ENCODE measurements at places on chromosomes 2 and 18.

DNA sequence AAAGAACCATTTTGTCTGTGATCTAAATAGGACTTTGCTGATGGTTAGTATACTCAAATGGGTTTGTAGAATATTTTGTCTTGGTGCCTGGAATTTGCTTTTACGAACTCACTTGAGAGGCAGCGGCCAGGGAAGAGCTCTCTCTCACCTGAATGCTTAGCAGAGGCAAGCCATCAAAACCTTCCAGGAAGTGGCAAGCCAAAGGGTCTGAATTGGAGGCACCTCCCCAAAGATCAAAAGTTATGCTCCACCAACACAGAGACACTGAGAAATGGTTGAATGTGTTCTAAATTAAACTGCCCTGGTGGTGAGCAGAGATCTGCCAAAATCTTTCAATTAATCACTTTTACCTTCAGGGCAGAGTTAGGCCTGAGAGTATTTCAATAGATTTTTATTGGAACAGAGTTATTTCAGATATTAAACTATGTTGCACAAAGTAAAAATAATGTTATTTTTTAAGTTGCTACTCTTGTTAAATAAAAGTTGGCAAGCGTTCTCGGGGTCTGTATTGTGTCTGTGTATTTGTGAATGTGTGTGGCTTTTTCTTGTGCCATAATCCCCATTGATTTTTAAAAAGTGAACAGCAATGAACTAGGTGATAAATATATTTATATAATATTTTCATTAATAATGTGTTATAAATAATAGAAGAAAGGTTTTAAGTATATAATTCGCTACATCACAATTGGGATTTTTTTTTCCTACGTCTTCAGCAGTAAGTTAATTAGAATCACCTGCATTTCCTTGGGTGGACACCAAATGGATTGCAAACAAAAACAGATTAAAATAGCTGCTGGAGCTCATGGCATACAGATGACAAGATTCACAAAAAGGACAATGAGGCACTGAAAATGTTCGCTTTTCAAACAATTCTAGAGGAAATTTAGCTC, 416.1 kb downstream of the ARHGAP15 start:
- no peak for DNase-seq

- DNase-seq, result no peak
Observed at GRCh38 chr18:42937436-42937835, 178.0 kb downstream of the RIT2 start.

GRCh38 chr2:196555726-196556125, 83.8 kb upstream of the CCDC150 start:
- no peak for DNase-seq

- no peak for DNase-seq
Observed at GRCh38 chr2:215693193-215693998, 257.5 kb upstream of the FN1 start.

GRCh38 chr2:148560496-148560895, 84.1 kb upstream of the EPC2 start:
- no peak for DNase-seq

- no peak for DNase-seq
Observed at GRCh38 chr2:7033136-7033960, 116.1 kb downstream of the RNF144A start.

DNA sequence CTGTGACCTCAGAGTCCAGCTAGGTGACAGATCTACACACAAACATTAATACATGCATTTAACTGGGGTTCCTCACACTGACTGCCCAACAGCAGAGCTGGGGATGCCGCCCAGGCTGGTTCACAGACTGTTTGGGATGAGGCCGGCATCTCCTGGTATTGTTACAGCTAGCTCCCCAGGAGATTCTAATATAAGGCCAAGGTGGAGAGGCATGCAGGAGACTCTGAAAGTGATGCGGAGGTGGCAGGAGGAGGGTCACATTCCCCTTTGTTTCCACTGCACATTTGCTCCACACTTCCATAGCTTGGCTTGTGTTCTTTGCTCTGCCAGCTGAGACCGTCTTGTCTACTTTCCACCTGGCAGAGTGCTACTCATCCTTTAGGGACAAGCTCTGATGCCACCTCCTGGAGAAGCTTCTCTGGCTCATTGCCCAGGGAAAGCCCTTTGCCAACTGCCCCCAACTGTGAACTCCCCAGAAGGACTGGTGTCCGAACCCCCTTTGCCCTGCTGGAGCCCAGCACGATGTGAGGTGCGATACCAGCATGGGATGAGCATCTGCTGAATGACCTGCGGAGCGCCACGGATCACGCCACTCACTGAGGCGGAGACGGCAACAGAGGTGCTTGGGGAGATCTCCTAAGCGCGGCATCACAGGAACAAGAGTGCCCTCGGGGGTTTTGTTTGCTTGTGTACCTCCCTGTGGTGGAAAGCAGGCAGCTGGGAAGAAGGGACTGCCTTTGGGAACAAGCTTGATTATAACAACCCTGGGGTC, 88.8 kb downstream of the UXS1 start:
- no peak for DNase-seq

DNA sequence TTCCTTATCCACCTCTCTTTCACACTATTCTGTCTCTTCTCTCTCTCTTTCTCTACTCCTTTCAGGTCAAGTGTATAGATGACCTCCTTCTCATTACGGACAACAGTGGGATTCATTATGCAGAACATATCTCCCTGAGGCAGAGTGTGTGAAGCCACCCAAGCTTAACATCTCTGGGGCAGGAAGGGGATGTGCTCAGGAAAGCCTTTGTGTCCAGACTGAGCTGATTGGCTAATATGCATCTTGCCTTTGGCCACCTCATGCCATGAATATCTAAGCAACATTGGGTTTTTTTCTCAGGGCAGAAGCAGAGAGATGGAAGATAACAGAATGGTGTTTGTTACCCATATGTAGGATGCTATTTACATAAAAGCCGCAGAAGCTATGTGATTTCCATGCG, 211.4 kb upstream of the LRRTM1 start:
- DNase-seq, result no peak

DNA sequence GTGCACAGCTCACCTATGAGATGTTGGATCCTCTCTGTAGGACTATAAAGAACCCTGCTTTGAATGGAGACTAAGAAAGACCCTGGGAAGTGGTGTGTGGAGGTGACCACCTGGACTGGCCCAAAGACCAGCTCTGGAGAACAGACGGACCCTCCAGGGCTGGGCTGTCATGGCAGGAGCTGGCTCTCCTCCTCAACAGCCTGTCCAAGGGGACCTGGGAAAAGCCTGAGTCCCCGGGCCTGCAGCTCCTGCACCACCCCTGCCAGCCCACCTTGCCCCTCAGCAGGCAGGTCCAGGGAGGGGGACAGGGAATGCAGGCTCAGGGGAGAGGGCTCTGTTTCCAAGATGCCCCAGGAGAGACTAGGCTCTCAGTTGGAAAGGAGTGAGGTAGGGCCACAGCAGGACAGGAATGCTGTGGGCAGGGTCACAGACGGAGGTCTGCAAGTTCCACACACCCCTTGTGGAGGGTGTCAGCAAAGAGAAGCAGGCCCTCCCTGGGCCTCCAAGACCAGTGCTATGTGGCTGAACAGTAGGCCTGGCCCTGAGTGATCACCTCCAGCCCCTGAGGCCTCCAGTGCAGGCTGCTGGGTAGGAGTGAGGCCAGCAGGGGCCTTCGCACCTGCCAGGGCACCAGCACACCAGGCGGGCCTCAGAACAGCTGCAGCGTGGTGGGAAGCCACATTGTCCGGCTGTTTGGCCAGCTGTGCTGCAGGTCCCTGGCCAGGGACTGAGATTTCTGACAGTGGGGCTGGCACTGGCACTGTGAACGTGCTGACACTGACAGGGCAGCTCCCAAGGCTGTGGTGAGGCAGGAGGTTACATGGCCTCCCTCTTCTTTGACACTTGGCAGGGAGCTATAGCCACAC, 86.4 kb upstream of the OTOS start:
- DNase-seq, result no peak

GRCh38 chr2:95278051-95278471, 3.8 kb downstream of the PROM2 start:
- no peak for DNase-seq

DNA sequence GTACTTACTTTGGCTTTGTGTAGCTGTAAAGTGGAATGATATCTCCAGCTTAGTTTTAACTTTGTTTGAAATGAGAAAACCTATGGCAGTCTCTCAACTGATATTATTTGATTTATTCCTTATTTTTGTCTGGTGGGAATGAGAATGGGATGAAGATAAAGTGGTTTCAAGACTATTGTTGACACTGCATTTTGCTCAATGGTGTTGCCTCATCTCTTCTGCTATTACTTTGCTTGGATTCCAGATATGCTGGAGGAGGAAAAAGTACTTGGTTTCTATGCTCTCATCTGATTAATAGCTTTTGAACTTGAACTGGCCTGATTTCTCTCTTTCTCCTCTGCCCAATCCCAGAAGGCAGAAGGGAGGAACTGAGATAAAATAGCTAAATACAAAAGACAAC, 198.2 kb downstream of the CTNNA2 start:
- DNase-seq, result no peak

- DNase-seq, result no peak
Observed at GRCh38 chr2:148885209-148885608, 10.2 kb downstream of the KIF5C start.

- DNase-seq, result no peak
Observed at GRCh38 chr2:115505331-115505730, 1062.9 kb downstream of the DPP10 start.

DNA sequence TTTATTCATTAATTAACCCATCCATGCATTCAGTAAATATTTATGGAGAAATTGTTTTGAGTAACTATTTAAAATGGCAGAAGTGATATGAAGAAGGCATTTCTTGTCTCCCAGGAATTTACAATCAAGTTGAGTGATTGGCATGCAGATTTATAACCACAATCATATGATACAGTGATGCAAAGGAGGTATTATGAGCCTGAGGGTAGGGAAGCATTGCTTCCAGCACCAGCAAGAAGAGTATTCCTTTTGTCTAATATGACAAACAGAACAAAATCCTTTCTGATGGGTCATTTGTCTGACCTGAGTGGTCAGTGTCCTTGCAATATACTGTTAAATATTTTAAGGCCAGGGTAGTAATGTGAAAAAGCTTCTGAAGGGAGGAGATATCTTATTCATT, 244.2 kb upstream of the RGPD4 start:
- no peak for DNase-seq

DNA sequence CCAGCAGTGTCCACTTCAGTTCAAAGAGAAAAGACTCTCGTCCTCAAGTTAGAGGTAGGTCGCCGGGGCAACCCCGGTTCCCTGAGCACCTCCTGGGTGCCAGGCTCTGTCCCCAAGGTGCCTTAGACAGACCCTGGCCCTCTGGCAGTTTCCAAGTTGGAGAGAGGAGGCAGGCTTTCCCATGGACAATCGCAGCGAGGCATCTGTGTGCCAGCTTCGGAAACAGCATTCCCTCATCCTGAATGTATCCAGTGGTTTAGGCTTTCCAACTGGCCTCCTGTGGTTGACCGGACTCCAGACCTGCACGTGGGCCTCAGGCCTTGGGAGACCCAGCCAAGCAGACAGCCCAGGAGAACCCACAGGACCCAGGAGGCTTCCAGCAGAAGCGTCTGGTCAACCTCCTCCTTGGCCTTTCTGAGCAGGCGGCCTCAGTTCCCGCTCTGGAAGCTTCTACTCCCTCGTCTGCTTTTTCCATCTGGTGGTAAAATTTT, 70.3 kb downstream of the KCNF1 start:
- DNase-seq, result no peak

GRCh38 chr2:38740851-38741731, 10.1 kb downstream of the SRSF7 start:
- DNase-seq, result no peak

GRCh38 chr18:74146756-74147155, 878 bp downstream of the FBXO15 start:
- DNase-seq, result no peak

DNA sequence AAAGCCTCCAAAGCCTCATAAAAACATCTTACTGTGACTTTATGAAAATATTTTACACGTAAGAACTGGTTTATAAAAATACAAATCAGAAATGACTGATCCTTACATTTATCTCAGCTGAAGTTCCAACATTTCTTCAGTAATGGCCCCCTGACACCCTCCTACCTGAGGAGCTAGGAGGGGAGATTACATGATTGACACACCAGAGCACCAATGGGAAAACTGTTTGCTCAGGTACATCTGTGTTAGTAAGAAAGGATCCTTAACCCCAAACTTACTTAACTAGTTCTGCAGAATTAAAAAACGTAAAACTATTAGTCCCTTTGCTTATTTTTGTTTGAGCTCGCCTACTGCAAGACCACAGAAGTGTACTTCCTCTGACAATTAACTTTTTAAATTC, 27.0 kb downstream of the ENOSF1 start:
- no peak for DNase-seq

DNA sequence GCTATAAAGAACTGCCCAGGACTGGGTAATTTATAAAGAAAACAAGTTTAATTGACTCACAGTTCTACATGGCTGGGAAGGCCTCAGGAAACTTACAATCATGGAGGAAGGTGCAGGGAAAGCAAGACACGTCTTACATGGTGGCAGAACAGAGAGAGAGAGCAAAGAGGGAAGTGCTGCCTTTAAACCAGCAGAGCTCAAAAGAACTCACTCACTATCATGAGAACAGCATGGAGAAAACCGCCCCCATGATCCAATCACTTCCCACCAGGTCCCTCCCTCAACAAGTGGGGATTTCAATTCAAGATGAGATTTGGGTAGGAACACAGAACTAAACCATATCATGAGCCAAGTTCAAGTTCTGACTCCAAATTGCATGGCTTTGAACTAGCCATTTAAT, 62.8 kb upstream of the PPP1CB start:
- no peak for DNase-seq

Measured in anterior cingulate cortex (tissue), 58 donors.